ENCODE measurements at places on chromosomes 6 and 20.

DNA sequence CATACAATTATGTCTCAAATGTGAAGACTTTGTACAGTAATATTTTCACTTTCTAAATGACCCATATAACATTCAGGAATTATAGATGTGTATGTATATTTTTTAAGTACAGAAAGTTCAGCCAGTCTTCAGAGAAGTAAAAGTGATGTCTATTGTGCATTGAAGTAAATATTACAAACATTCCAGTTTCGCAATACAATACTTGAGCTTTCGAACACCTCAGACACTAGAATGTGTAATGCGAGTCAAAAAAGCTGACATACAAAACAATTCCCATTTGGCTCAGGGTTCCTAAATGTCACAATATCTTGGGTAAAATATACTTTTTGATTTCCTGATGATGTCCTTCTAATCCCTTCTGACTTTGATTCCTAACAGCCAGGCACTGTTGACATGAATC is 101.4 kb downstream of the ZNF217 start:
- no peak for DNase-seq

- no peak for DNase-seq
Observed at GRCh38 chr6:38552121-38552520, 87.6 kb downstream of the BTBD9 start.

DNA sequence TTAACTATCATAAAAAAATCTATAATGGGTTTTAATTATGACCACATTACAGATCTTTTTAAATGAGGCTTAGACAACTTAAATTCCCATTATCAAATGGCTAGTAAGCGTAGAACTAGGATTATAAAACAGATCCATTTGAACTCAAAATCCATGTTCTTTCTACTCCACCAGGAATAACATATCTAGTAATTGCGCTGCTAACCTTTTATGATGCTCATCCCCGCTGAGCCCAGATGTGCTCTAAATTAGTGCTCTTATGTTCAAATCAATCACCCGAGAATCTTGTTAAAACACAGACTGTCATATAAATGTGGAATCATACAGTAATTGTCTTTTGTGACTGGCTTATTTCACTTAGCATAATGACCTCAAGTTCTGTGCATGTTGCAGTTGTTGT is 903.1 kb downstream of the PHF3 start:
- no peak for DNase-seq

DNA sequence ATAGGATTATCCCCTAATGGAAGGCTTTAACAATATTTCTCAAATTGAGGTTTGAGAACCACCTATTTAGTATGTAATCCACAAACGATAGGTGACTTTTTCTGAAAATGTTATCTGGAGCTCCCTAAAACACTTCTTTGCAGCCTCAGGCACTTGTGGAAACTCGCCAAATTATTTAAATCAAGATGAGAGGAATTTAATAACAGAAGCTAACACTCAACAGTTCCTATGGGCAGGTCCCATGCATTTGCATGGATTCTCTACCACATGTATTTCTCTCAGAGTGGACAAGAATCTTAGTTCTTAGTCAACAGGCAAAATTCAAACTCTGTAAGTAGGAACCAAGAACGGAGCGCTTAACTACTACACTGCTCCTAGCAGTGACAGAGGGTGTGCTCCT is 20.7 kb downstream of the SOX4 start:
- no peak for DNase-seq

GRCh38 chr20:57877131-57877824 is 167.5 kb upstream of the PMEPA1 start:
- no peak for DNase-seq

GRCh38 chr6:41200296-41200900 is 551 bp downstream of the TREML2 start:
- DNase-seq = peak; percentile 41

DNA sequence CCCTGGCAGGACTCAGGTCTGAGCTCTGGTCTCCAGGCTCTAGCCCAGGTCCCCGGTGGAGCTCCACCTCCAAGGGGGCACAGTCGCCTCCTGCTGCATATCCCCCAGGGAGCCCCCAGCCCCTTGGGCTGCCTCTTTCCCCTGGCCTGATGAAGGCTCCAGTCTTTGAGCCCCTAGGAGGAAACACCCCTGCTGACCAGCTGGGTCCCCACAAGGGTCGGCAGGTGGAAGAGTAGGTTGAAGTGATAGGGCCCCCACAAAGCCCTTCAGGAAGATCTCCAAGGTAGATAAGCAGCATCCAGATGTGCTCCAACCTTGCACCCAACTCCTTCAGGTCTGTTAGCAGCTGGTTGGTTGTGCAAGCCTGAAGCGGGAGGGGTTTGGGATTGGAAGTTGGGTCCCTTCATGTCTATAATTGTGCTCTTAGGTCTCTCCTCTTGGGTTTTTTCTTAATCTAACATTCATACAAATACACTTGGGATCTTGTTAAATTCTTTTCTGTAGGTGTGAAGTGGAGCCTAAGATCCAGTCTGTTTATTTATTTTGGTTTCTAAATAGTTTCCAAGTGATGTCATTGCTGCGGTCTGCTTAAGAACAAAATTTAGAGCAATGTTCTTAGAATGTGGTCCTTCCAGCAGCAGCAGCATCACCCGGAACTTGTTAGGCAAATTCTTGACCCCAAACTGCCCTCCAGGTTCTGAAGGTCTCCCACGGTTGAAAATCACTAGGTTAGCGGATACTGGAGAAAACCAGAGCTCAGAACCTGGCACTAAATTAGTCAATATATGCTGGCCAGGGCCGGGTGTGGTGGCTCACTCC is 5.1 kb downstream of the UBE2C start:
- DNase-seq = no peak

GRCh38 chr6:121435444-121436069 is at the start of gene GJA1:
TSS of gene GJA1 (plus strand) at chr6:121435646. CDS start at chr6:121446848, 11,202 bp downstream.
- no peak for DNase-seq

DNA sequence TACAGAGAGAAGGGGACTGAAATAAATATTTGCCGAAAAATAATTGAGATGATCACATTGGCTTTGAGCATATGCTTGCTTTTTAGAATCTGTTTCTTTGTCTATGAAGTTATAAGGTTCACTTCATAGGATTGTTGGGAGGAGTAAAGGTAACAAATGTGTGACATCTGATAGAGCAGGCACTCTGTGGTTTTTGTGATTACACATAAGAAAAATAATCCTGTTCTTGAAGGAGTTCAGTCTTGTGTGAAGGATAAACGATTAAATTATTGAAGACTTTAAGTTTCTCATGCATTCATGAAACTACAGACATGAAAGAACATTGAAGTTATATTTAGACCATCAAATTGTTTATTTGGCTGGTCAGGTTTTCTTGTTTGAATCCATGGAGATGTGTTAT is 45.0 kb downstream of the QKI start:
- no peak for DNase-seq

GRCh38 chr6:98904096-98904495 is 43.6 kb downstream of the FBXL4 start:
- DNase-seq = no peak

DNA sequence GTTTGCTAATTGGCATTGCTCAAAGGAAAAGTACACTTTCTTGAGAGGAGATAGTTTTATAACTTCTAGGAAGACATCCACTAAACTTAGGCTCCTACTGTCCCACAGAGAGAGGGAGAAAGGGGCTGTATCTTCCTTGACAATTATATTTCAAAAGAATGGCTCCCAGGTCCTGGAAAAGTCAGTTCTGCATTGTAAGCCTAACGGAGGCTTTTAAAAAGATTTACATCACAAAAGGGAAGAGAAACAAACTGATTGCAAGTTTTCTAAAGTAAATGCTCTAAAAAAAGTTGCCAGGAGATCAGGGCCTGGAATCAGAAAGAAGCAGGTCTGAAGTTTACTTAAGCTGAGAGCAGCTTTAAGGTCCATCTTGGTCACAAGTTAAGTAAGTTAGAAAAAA is 839.5 kb downstream of the FRK start:
- DNase-seq = no peak

GRCh38 chr6:90431576-90431975 is 134.9 kb upstream of the BACH2 start:
- DNase-seq = no peak

GRCh38 chr6:86888301-86888700 is 49.0 kb upstream of the HTR1E start:
- DNase-seq = no peak

DNA sequence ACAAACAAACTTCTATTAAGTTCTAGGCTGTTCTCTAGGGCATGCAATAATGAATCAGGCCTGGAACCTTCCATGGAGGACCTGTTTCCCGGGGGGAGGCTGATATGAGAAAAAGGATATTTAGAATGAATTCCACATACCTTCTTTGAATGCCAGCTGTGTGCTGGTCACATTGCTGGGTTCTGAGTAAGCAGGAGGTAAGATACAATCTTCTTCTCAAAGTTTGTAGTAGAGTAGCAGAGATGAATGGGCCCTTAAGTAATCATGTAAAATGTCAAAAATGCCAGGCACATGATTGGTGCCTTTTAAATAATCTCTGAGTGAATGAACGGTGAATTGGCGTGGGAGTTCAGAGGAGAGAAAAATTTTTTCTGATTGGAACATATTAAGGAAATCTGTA is 47.4 kb downstream of the TGM2 start:
- DNase-seq = no peak

DNA sequence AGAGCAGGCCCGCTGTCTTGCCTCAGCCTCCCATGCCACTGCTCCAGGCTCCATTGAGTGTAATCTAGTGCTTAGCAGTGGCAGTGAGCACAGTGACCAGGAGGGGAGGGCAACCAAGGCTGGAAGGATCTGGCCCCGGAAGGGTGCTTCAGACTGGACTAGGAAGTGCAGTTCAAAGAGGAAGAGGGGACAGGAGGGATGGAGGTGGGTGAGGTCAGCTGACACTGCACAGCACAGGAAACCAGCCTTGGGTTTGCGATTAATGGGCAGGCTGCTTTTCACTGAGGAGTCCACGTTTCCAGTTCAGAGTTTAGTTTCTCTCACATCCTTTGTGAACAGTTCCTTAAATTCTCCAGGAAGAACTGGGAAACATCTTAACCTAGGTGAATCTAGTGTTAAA is 46.9 kb downstream of the CDS2 start:
- no peak for DNase-seq

GRCh38 chr6:129209355-129209754 is 326.4 kb downstream of the LAMA2 start:
- no peak for DNase-seq

DNA sequence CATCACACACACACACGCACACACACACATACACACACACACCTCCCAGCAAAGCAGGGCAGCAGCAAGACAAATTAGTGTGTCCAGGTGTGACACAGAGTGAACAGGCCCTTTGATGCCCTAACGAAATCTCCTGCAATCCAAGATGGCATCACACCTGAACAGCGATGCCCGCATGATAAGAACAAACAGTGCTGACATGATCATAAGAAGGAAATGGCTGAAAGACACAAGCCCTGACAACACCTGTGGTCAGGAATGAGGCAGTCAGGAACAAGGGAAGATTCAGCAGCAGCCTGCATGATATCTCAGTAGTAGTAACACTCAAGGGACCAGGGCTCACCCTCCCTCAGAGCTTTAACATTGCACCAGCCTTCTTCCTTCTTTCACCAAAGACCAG is 156.9 kb downstream of the FAXC start:
- DNase-seq = no peak

GRCh38 chr6:157323966-157324300 is 614 bp upstream of the TMEM242 start:
- no peak for DNase-seq

- no peak for DNase-seq
Observed at GRCh38 chr6:157594292-157594691, 213.3 kb downstream of the ZDHHC14 start.

DNA sequence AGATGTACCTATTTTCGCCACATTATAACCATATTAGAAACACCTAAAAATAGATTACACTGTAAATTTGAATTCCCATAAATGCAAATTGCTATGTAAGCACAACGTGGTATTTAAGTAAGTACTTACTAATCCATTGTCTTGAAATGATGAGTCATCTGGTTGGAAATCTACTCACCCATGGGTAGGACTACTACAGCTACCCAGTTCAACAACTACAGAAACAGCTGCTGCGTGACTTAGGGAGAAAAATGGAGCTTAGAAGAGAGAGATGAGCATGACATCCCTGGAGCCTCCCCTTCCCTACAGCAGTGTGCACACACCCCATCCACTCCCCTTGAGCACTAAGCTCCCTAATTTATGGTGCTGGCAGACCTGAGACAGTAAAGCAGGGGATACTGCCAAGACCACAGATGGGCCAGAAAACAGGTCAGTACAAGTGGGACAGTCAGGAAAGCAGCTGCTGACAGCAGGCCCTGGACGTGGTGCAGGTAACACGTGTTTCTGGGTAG is 26.9 kb downstream of the RRAGD start:
- no peak for DNase-seq

DNA sequence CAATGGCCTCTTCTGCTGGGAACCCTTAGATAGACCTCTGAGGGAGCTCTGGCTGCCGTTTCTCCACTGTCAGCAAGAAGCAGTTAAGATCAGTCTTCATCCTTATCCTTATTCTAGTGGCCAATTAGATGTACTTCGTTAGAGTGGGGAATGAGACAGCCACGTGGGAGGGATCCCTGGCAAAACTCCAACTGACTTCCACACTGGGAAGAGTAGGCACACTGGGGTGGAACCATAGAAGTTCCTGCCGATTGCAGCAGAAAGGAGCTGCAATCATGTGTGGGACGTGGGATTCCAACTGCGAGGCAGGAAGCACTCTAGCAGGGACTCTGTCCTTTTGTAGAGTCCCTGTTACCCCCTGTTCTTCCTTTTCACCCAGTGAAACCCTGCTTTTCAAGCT is 226.3 kb upstream of the RGS17 start:
- DNase-seq = no peak
